ELR (cell line): ENCODE measurements at places on chromosomes 4 and X.

- peak; percentile 26 for DNase-seq
Observed at GRCh38 chrX:47958761-47959342, 44.9 kb downstream of the ZNF182 start.

DNA sequence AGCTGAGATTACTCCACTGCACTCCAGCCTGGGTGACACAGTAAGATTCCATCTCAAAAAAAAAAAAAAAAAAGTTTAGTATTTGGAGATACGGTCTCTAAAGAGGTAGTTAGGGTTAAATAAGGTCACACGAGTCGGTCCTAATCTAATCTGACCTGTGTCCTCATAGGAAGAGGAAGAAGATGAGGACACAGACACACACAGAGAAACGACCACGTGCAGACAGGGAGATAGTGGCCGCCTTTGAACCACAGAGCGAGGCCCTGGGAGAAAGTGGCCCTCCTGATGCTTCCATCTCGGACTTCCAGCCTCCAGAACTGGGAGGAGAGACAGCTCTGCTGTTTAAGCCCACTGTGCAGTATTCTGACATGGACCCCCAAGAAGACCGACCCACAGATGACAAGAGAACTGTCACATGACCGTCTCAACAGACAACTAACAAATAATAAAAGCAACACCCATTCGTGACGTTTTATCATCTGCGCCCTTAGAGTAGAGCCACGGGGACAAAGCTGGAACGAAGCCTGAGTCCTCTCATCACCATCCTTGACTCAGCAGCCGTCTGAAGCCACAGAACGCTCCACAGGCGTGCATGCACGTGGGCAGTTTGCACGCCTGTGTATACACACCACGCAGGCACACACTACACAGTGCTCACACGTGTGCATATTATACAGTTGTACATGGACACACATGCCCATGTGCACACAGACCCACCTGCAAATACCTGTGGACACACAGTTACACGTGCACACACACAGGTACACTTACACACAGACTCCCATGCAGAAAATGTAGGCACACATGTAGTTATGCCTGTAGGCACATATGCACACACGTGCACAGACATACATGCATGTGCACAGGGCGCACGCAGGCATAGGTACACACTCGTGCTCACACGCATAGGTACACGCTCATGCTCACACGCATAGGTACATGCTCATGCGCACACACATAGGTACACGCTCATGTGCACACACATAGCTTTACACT is 51.7 kb downstream of the FAM53A start:
- no peak for DNase-seq

DNA sequence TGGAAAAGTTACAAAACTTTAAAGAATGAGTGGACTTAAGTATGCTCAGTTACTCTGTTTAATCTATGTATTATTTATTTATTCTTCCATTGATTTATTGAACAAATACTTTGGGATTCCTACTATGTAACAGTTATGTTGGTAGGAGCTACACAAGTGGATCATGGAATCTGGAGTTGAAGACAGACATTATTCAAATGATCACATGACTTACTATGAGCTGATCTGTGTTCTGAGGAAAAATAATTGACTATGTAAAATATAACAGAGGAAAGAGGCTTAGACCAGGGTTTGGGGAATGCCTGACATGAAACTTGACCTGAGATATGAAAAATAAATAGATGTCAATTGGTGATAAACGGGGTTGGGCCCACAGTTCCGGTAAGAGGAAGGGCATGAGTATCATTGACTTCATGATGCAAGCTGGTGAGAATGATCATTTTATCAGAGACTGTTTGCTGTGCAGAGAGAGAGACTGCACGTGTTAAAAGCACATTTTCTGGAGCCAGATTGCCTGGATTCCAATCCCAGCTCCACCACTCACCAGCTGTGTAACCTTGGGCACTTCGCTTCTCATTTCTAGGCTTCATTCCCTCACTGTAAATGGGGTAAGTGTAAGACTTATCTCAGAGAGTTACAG is 179.0 kb downstream of the SPCS3 start:
- DNase-seq = peak; percentile 48

GRCh38 chrX:107940095-107940494 is 42.1 kb downstream of the TEX13B start:
- no peak for DNase-seq

- DNase-seq = no peak
Observed at GRCh38 chr4:73221734-73222133, 36.9 kb downstream of the ANKRD17 start.

- peak; percentile 18 for DNase-seq
Observed at GRCh38 chrX:40471965-40472648, 108.7 kb upstream of the ATP6AP2 start.

- no peak for DNase-seq
Observed at GRCh38 chrX:8728932-8729535, 2.9 kb downstream of the ANOS1 start.

GRCh38 chr4:7701866-7702649 is 237.6 kb downstream of the AFAP1 start:
- no peak for DNase-seq

DNA sequence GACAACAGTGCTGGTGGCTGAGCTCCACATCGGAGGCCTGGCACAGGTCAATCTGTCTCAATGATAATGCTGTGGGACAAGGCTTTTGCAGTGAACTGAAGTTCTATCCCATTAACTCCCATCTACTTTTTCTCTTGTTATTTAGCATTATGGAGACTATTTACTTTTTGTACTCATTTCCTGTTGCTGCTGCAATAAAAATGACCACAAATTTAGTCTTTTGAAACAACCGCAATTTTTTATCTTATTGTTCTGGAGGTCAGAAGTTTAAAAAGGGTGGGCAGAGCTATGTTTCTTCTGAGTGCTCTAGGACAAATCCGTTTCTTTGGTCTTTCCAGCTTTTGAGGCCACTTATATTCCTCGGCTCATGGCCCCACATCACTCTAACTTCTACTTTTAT is 111.0 kb upstream of the PITX2 start:
- DNase-seq = peak; percentile 24

- no peak for DNase-seq
Observed at GRCh38 chr4:14920237-14920636, 82.0 kb upstream of the CPEB2 start.

GRCh38 chr4:168981460-168981859 is 28.6 kb downstream of the CBR4 start:
- peak; percentile 66 for DNase-seq

DNA sequence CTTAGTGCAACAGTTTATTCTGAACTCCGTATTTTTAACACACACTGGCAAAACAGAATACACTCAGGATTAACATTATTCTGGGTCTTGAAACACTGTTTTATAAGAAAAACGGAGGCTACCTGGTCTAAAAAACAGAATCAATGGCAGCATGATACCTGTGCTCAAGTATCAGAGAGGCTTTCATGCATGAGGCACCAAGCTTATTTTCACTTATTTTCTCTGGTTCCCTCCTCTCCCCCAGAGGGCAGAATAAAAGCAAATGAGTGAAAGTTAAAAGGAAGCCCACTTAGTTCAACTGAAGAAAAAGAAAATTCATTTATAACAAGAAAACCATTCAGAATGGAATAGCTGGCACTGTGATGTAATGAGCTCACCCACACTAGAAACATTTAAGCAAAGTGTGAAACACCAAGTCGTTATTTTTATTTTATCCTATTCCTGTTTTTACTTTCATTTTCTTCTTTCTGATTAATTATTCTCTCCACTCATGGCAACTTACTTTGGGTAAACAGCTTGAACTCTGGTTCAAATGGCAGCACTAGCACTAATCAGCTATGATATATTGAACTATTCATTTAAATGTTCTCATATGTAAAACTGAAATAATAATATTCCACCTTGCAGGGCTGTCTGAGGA is 211.8 kb downstream of the PPP3CA start:
- DNase-seq = no peak

GRCh38 chr4:37450309-37450708 is 205.8 kb downstream of the NWD2 start:
- no peak for DNase-seq

DNA sequence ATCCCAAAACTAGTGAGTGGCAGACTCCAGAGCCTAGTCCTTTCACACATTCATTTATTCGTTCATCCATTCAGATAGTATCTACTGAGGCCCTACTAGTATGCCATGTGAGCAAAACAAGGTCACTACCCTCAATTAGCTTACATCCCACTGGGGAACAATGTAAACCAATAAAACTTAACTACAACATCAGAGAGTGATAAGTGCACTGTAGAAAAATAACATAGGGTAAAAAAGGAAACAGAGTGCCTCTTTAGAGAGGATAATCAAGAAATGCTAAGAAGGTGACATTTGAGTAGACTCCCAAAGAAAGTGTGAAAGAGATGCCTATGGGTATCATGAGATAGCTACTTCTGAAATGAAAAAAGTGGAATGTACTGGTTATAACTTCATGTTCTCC is 18.5 kb downstream of the PAPSS1 start:
- no peak for DNase-seq

DNA sequence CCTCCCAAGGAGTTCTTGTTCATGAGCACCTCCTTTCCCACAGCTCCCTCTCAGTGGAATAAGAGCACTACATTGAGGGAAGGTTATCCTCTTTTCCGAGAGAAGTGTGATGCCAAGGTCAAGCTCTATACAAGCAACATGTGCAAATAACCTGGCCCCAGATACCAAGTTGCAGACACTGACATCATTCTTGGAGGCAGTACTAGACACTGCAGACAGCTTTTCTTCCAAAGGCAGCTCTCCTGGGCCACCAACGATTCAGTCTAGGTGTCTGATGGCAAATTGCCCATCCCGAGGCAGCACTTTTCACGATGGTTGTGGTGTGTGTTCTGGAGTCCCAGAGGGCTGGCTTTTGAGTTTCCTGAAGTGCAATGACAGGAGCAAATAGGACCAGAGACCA is 384.9 kb downstream of the TLL1 start:
- DNase-seq = no peak

- DNase-seq = no peak
Observed at GRCh38 chr4:90888571-90888970, 761.4 kb downstream of the CCSER1 start.

DNA sequence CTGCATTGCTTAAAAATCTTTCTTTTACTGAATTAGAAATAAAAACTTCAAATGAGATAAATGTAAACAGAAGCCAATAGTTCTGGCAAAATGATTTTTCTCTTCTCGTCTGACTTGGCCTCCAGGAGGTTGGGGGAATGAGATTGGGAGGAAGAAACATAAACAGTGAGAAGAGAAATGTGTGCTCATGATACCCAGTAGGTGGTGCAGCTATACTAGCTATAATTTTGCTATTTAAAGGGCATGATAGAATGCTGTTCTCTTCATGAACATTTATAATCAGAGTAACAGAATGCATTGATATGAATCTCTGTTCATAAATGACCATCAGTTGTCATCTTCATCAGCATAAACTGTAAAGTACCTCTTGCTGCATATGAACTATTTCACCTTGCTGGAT is 85.5 kb downstream of the TACR3 start:
- peak; percentile 19 for DNase-seq

- DNase-seq = no peak
Observed at GRCh38 chrX:2967584-2967983, 38.4 kb upstream of the ARSD start.

DNA sequence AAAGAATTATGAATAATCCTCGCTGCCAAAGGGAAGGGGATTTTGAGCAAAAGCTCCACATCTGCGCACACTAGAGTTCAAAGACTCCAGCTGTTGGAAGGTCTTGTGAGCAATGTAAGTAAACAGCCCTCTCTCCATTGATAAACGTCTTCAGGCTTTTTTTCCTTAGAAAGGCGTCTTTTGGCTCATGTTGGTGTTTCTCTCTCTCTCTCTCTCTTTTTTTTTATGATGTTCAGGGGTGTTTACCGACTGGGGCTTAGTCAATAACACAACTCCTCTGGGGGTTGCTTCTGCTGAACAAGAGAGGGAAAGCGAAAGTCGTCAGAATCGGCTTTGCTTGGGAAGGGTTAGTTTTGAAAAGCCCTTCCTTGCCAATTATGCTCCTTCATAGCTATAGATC is 53.2 kb upstream of the C1QTNF7 start:
- DNase-seq = no peak
